ENCODE measurements at places on chromosomes 16 and 17.

GRCh38 chr17:57145347-57145746 is 60.3 kb downstream of the AKAP1 start:
- DNase-seq, result no peak

DNA sequence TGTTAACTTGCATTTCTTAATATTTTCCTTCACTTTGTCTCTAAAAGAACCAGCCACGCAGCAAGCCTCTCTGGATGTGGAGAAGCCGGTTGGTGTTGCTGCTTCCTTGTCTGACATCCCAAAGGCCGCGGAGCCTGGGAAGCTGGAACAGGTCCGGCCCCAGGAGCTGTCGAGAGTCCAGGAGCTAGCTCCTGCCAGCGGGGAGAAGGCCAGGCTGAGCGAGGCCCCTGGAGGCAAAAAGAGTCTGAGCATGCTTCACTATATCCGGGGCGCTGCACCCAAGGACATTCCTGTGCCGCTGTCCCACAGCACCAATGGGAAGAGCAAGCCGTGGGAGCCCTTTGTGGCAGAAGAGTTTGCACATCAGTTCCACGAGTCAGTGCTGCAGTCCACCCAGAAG is 22.8 kb downstream of the GINS2 start:
- DNase-seq, result no peak

GRCh38 chr17:57946798-57947358 is 8.3 kb downstream of the CUEDC1 start:
- no peak for DNase-seq

GRCh38 chr16:1713331-1713730 is 7.3 kb downstream of the MAPK8IP3 start:
- DNase-seq, result no peak

GRCh38 chr17:74089869-74090464 is 113.5 kb upstream of the RPL38 start:
- peak; percentile 67 for DNase-seq

DNA sequence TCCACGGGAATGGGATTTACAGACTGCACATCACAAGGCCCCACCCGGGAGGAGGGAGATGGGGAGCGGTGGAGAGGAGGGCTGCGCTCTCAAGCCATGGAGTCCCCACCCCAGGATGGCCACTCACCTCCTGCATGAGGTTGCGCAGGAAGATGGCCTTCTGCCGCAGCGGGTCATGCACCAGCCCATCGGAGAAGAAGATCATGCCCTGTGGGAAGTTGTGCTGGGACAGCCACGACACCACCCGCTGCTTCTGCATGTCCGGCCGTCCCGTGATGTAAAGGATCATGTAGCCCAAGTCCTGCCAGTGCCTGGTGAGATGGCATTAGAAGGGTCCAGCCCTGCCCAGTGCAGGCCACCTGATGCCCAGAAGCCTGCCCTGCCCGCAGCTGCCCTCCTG is 17.0 kb downstream of the PIMREG start:
- no peak for DNase-seq

GRCh38 chr16:35744726-35745125 is 2285.3 kb downstream of the TP53TG3F start:
- no peak for DNase-seq

GRCh38 chr17:82868715-82869131 is 28.9 kb upstream of the ZNF750 start:
- peak; percentile 71 for DNase-seq

DNA sequence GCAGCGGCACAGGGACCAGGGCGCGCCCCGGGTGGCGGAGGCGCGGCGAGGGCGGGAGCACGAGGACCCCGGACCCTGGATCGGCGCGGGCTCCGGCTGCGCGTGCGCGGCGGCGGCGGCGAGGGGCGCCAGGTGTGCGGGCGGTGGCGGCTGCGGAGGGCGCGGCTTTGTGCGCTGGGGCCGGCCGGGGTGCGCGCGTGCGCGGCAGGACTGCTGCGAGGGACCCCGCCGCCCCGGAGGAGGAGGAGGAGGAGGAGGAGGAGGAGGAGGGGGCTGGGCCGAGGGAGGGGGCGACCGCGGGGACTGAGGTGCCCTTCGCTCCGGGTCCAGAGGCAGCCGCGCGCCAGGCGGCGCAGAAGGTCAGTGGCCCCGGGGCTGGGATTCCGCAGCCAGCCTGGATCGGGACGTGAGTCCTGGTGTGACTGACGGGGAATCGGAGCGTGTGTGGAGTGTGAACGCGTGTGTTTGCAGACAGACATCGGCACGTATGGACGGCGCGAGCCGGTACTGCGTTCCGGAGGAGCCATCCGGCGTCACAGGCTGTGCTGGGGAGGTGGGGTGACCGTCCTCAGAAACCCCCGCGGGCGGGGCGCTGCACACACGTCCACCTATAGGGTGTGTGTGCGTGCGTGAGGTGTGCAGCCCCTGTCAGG is 19.5 kb upstream of the RAP1GAP2 start:
- DNase-seq, result no peak

- no peak for DNase-seq
Measured at GRCh38 chr17:4733073-4733531, 1.9 kb downstream of the MED11 start.

DNA sequence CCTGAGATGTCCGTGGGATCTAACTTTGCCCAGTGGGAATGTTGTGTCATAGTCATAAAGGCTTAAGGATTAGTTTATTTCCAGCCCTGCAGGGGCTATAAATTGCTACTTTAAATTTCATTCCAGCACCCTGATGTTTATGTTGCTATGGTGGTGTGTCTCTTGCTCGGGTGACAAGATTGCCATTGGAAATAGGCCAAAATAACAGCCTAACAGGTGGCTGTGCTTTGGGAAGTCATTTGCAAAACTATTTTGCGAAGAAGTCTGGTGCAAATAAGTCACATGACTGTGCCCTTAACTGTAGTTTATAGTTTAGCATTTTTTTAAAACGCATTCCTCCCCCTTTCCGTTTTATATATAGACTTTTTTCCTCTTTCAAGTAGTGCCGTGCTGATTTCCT is 23.1 kb downstream of the PITPNC1 start:
- DNase-seq, result no peak

GRCh38 chr16:84357191-84357651 is 11.1 kb upstream of the ATP2C2 start:
- no peak for DNase-seq

- no peak for DNase-seq
Measured at GRCh38 chr16:86322806-86323205, 187.5 kb upstream of the FOXF1 start.

- DNase-seq, result no peak
Measured at GRCh38 chr17:12445331-12445730, 220.4 kb upstream of the MYOCD start.

DNA sequence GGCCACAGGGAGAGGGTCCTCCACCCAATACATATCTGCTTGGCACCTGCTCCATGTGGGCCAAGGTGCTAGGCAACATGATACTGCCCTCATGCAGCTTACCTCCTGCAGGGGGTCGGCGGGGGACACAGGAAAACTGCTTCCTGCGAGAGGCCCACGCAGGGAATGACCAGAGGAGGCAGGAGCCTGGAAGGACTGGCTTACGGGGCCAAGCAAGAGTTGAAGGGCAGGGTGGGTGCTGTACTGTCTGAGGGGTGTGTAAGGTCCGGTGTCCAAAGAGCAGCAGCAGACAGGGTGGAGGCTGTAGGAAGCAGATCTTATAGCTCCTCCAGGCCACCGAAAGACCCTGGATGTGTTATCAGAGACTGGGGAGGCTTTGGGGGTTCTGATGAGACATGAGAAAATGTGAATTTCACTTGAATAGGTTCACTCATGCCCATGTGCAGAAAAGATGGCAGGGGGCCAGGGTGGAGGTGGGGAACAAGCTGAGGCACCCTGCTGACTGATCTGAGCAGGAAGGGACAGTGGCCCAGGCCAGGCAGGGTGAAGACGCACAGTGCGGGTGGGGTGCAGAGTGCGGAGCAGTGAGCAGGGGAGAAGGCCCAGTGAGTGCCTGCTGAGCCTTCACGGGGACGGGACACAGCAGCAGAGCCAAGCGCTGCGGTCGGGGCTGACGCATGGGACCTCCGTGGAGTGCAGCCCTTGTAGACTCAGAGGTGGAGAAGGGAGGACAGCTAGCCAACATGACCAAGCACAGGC is 8.3 kb downstream of the FLCN start:
- DNase-seq, result no peak

DNA sequence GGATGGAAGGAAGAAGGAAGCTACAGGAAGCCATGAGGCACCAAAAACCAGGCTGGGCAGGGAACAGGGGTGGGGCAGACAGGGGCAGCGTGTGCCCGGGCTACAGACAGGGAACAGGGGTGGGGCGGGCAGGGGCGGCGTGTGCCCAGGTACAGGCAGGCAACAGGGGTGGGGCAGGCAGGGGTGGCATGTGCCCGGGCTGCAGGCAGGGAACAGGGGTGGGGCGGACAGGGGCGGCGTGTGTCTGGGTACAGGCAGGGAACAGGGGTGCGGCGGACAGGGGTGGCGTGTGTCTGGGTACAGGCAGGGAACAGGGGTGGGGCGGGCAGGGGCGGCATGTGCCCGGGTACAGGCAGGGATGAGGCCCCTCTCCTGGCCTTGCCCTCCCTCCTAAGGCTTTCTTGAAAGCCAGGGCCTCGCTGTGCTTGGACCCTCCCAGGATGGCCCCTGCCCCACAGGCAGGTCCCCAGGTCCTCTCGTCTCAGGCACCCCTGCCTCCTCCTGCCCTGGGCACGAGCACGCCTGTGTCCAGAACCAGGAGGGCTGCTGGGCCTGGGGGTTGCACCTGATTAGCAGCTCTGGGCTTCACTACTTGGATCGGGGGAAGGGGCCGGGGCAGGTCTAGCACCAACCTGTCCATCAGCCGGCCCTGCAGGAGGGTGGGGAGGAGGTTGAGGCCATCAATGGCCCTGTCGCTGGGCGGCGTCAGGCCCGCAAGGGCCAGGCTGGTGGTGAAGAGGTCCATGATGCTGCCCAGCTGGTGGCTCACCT is 14.5 kb upstream of the APRT start:
- DNase-seq, result no peak

DNA sequence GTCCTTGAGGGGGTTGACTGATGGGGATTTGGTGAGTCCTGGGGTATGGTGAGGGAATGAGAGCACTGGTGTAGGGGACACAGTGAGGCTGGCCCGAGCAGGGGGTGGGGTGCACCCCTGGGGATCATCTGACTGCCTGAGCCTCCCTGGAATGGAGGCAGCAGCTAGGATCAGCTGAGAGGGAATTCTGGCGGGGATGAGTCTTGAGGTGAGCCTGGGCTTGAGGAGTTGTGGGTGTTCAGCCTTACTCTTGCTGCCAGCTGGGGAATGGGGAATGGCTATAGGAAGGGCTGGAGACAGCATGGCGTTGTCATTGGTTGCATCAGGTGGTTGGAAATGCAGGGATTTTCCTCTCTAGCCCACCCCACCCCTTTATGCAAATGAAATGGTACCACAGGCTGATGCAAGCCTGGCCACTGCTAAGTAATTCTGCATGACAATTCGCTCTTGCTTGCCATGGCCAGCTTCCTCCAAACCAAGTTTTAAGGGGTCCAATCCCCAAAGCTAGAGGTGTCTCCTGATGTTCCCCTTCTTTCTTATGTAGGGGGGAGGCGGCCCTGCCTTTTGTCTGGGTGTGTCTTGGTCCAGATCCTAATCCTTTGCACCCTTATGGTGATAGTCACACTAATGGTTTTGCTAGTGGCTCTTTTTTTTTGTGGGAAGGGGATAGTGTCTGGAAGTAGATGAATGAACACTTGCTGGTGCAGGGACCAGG is 7.5 kb downstream of the NFE2L1 start:
- DNase-seq, result peak; percentile 61

- DNase-seq, result no peak
Measured at GRCh38 chr16:89423681-89424260, 66.6 kb downstream of the ANKRD11 start.

- no peak for DNase-seq
Measured at GRCh38 chr17:76757256-76757655, 19.3 kb downstream of the MFSD11 start.

GRCh38 chr17:74994440-74994839 is 7.0 kb downstream of the CDR2L start:
- DNase-seq, result no peak

GRCh38 chr17:48878920-48879898 is 13.4 kb upstream of the ATP5MC1 start:
- peak; percentile 81 for DNase-seq

DNA sequence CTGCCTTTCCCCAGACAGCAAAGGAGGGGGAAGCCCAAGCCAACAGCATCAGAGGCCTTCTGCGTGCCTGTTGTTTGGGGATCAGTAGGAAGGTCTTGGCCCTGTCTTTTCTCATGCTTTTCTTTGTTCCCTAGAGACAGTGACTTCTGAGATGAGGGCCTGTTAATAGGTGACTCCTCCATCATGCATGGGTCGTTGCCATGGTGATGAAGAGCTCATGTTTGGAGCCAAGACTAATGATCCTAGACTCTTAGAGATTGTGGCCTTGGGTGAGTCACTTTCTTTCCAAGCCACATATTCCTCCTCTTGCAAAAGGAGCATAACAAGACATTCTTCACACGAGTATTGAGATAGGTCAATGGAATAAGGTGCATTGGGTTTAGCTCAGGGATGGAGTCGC is 201.1 kb upstream of the ASIC2 start:
- no peak for DNase-seq

DNA sequence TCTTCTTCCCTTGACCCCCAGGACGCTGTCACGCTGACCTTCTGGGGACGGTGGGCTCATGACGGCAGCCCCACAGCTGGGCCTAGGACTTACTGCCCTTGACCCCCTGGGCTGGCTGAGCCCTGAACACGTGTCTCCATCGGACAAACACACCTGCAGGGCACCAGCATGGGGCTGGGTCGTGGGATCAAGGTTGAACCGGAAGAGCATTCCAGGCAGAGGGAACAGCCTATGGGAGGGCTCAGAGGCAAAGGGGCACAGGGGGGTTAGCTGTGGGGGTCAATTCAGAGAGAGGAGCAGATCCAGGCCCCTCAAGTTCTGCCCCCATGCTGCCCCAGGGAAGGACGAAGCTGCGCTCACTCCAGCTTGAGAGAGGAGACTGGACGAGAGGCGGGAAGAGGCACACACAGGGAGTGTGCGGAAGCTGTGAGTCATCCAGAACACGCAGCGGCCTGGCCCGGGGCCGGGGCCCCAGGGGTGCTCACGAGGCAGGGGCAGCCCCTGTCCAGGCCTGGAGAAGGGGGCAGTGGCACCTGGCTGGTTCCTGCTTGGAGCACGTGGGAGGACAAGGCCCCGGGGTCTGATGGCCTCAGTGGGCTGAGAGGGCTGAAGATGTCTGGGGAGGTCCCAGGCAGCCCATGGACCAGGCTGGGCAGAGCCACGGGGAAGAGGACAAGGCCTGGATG is 9.9 kb downstream of the SSTR5 start:
- DNase-seq, result peak; percentile 26

GRCh38 chr16:80231888-80232287 is 308.9 kb upstream of the DYNLRB2 start:
- no peak for DNase-seq

DNA sequence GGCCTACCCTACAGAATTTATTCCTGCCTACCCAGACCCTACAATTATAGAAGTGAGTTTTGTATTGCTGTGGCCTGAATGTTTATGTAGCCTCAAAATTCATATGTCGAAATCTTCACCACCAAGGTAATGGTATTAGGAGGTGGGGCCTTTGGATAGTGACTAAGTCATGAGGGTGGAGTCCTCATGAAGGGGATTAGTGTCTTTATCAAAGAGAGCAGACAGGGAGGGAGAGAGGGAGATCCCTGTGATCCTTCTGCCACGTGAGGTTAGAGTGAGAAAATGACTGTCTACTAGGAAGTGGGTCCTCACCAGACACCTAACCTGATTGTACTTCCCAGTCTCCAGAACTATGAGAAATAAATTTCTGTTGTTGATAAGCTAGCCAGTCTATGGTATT is 981 bp upstream of the DUXB start:
- DNase-seq, result peak; percentile 35

All from K562 (cell line).